ENCODE measurements at places on chromosomes 7 and 10. TPM values are rescaled to one million over a fixed set of nuclear protein-coding genes. Genes with fewer than 3 reads are reported as not detected.

- no peak for DNase-seq
Observed at GRCh38 chr7:124723012-124723411, 42.6 kb downstream of the GPR37 start.

GRCh38 chr7:148296994-148297644, 293.4 kb upstream of the C7orf33 start:
- no peak for DNase-seq

DNA sequence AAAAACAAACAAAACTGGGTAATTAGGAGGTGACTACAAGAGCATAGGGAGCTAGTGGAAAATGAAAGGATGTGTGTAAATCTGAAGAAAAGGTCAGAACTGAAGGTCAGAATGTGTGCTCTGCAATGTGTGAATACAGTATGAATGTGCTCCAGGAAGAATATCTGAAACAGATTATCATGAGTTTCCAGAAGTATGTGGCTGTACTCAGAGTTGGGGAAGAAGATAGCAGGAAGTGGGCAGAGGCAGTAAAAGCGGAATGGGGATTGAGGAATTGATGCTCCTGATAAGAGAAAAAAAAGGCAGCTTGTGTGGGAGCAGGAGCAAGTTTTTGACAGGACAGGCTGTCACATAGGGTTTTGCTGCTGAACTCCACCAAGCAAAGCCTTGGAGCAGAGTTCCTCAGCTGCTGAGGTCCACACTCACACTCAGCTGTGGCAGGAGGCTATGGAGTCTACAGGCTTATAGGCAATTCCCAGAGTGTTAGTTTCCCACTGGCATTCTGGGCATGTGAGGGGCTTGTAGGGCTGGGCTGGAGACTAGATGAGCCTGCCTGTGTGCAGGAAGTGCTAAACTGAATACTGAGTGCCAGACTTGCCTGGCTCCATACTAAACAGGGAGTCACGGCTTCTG, 22.9 kb downstream of the H2AZ2 start:
- DNase-seq: no peak

GRCh38 chr10:1454428-1454827, 282.9 kb downstream of the ADARB2 start:
- peak; percentile 39 for DNase-seq

GRCh38 chr7:63054191-63054661, 944.4 kb upstream of the ZNF722 start:
- no peak for DNase-seq

DNA sequence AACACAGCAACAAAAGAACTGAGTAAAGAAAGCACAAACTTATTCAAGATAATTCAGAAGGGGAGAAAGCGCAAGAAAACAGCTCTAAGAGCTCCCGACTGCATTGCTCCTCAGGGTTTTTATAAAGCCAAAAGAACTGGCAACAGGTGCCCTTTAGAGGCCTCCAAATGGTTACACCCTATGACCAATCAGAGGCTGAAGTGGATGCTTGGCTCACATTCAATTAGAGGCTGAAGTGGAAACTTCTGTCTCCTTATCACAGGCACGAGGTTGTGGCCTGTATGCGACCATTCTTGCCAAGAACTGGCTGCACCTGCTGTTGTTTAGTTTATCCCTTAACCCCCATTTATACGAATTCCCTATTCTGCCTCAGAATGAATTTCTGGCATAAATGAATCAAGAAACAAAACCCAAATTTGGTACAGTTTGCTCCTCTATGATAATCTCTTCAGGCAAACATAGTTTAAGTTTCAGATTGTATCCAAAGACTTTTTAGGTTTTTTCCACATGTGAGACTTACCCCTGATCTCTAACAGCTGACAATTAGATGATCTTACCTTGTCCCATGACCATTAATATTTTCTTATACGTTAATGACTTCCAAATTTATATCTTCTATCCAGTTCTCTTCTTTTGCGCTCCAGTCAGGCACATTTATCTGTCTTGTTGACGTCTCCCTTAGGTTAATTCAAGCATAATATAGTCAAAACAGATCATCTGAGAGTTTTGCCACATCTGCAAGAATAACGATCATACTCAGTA, 504.8 kb downstream of the NXPH1 start:
- no peak for DNase-seq

GRCh38 chr10:11609492-11610093, 1.9 kb downstream of the USP6NL start:
- no peak for DNase-seq

- no peak for DNase-seq
Observed at GRCh38 chr10:131290781-131291180, 20.7 kb downstream of the TCERG1L start.

DNA sequence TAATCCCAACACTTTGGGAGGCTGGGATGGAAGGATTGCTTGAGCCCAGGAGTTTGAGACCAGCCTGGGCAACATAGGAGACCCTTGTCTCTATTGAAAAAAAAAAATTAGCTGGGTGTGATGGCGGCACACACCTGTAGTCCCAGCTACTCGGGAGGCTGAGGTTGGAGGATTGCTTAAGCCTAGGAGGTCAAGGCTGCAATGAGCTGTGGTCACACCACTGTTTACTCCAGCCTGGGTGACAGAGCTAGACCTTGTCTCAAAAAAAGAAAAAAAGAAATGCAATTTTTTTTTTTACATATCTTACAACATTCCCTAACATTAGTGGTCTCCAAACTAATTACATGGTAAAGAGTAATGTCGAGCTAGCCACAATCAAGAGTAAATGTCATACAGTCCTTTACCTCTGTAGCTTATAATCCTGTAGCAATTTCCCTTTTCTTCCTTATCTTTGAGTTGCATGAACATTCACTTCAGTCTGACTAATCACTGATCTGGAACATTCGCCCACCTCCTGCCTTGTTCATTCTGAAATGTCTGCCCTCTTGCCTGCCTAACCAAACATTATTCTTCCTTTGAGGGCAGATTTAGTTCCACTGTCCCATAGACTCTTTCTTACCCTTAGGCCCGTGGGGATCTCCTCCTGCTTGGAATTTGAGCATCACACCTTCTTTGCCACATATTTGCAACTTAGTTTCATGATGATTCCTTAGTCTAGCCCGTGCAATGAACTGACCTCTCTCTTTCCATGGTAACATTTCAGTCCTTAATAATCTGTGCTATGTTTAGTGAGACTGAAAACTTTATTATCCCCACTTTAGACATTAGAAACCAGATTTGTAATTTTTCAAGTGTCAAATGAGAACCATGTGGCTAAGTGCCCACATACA, 4.8 kb upstream of the VCL start:
- DNase-seq: no peak

- no peak for DNase-seq
Observed at GRCh38 chr7:122337011-122337410, 32.5 kb upstream of the FEZF1 start.

GRCh38 chr7:141511316-141511675, 39.9 kb upstream of the AGK start:
- no peak for DNase-seq

- DNase-seq: no peak
Observed at GRCh38 chr7:24734306-24734705, 23.0 kb downstream of the GSDME start.

GRCh38 chr7:151423226-151423625, 13.4 kb upstream of the WDR86 start:
- no peak for DNase-seq

DNA sequence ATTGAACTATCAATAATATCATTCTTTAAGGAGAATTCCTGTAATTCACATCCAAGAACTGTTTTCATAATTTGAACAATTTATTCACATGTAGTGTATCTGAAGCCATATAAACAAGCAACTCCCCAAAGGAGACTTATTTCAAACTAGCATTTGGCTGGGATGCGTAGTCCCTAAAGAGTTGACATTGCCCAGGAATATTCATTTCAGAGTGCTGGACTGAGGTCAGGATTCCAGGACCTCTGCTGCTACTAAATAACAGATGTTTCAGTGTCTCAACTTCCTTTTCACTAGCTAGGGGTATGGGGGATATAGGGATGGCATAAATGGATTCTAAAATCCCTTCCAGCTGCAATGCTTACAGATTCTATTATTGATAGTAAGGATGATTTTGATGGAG, 177.0 kb downstream of the TSPAN12 start:
- DNase-seq: no peak

DNA sequence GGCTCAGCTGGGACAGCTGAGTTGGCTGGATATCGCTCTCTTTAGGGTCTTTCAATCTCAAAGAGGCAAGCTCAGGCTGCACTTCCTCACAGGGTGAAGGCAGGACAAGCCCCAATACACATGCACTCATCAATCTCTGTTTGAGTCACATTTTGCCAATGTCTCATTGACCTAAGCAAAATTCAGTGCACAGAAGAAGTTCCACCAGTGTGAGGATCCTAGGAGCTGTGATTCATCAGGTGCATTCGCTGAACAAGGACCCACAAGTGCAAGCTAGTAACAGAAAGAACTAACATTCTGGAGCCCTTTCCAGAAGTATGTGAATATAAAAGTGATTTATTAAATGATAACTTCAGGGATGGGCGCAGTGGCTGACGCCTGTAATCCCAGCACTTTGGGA, 477.2 kb downstream of the GPAM start:
- DNase-seq: no peak

DNA sequence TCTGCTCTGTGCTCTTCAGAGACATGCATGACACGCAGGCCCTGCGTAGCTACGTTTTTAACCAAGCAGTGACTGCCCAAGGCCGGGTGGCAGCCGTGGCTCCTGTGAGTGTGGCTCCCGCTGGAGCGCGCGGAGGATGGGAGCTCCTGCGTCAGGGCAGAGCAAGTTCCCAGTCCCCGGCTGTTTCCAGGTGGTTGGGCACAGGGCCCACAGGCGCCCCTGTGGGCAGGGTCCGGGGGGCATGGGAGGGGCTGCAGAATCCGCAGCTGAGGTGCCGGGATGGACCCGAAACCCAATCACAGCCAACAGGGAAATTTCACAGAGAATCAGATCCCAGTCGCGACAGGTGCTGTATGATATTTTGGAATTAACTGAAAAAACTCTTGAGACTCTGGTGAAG, 9.8 kb downstream of the NKX6-2 start:
- DNase-seq: no peak

GRCh38 chr7:129729511-129729910, 118.0 kb downstream of the NRF1 start:
- DNase-seq: no peak

DNA sequence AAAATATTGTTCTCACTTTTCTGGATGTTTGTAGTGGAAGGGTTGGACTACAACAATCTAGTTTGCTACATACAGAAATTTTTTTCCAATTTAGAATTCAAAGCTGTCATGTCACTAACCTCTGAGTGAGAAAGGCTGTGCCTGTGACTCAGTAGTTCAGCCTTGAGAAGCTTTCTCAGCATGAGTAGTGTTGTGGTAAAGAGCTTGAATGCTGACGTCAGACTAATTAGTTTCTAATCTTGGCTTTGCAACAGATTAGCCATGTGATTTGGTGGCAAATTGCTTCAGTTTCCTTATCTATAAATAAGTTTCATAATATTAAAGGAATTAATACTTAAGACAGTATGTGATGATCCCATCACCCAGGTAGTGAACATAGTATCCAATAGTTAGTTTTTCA, 83.8 kb downstream of the ABCA13 start:
- no peak for DNase-seq

DNA sequence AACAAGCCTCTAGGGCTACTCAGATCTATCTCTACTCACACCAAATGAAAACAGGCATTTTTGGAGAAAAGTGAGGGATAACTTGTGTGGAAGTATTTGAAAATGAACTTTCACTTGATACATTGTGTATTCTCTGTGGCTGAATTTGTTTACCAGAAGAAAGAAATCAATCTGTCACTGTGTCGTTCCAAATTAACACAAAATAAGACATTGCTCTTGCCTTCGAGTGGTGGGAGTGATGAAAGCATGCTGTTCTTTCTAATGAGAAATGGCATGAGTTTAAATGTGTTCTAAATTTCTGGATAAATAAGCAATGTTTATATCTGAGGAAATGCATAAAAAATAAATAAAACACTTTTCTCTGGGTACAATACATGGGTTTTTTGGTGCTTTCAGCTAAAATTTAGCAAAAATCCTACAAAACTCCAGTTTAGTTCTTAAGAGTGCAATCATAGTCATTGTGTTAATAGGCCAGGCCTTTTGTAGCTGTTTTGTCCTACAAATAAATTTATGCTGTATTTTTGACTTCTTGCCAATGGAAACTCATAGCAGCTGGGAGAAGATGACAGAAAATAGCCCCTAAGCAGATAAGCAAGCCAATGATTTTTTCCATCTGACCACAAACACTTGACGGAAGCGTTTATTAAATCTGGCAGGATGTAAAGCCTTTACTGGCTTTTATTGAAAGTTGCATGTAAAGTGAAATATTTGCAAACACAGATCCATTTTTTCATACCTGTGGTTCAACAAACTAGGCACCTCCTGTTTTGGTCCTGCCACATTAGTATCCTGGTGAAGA, 1064.1 kb upstream of the GHITM start:
- no peak for DNase-seq

MYO3A gene
- not detected for total RNA-seq

SEM1 gene
- total RNA-seq: 61.5 TPM

PLCE1 gene
- total RNA-seq: 17.9 TPM

SLC13A1 gene
- not detected for total RNA-seq

C10orf71 gene
- not detected for total RNA-seq

MMRN2 gene
- total RNA-seq: 24.9 TPM

HMX2 gene
- not detected for total RNA-seq

SPDYE16 gene
- total RNA-seq: not detected

CROT gene
- total RNA-seq: 9.3 TPM

NEUROG3 gene
- not detected for total RNA-seq

TMEM213 gene
- total RNA-seq: not detected

PAX4 gene
- total RNA-seq: not detected
